ENCODE measurements at places on chromosomes 2 and 18. TPM values are rescaled to one million over a fixed set of nuclear protein-coding genes. Genes with fewer than 3 reads are reported as not detected.

GRCh38 chr2:112150447-112150846, 12.3 kb downstream of the FBLN7 start:
- DNase-seq: no peak

GRCh38 chr2:74146929-74147726, 584 bp downstream of the BOLA3 start:
- no peak for DNase-seq

- DNase-seq: no peak
Measured at GRCh38 chr2:158488442-158489216, 31.9 kb downstream of the PKP4 start.

GRCh38 chr18:29311580-29311979, 1134.7 kb upstream of the CDH2 start:
- no peak for DNase-seq

DNA sequence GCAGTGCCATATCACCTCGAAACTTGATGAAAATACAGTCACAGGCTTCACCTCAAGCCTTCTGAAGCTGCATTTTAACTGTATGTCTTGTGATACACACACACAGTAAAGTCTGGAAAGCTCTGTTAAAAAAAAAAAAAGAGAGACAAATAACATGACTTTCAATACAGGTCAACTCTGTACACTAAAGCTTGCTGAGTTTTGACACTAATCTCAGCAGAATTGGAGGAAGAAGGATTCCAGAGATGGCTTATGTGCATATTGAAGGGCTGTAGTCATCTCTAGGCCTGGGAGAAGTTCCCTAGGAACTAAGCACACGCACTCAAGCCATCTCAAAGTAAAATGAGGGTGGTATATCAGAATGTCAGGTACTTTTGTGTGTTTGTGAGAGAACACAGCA, 875.1 kb downstream of the EPHA4 start:
- no peak for DNase-seq

DNA sequence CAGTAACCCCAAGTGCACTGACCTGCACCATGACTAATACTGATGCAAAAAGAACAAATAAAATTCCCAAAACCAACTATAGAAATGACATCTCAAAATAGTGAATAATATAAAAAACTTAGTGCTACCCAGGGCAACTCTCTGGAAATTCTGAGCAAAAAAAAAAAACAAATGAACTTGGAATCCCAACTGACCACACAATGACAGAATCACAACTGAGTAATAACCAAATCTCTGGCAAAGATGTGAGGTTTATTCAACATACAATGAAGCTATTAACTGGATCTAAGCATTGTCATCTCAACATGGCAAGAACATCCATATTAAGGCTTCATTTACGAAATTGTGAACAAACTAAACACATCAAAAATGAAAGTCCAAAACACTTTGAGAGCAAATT, 22.7 kb downstream of the EXOC6B start:
- no peak for DNase-seq

TMEM37 gene
- total RNA-seq: not detected

DNA sequence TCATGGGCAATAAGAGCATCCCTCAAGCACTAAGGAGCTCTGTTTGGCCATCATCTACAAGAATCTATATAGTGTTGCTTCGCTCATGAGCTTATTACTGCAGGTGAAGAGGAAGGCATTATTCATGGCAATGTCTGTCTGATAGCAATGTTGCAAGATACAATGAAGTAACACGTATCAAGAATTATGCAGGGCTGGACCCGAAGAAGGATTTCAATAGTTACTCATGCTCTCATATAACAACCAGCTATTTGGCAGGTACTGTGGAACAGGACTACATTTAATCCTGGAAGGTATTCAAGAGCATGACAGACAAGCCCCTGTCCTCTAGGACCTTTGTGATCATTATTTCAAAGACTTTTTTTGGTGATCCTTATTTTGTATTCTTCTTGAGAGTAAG, 109.6 kb downstream of the LAMA3 start:
- no peak for DNase-seq

DNA sequence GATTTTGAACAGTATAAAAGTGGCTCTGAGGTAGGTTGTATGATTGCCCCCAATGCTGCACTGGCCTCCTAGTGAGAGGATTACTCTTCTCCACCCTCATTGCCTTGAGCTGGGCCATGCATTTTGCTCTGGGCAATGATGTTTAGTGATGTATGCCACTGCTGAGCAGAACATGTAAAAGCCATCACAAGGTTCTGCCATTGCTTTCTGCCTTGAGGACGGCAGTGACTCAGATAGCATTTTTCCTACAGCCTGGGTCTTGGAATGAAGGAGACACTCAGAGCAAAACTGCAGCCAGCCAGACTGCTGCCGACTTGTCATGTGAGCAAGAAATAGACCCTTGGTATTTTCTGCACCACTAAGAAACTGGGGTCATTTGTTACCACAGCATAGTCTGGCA, 27.6 kb downstream of the GPATCH11 start:
- DNase-seq: no peak

LIMS1 gene
- total RNA-seq: 18.1 TPM

GRCh38 chr2:136422512-136422911, 304.6 kb upstream of the CXCR4 start:
- no peak for DNase-seq

- DNase-seq: no peak
Measured at GRCh38 chr2:203743441-203743981, 37.1 kb downstream of the CD28 start.

- no peak for DNase-seq
Measured at GRCh38 chr18:48733643-48734253, 194.9 kb downstream of the CTIF start.

GRCh38 chr18:56066524-56067213, 478.7 kb upstream of the TCF4 start:
- no peak for DNase-seq

- DNase-seq: no peak
Measured at GRCh38 chr2:43481927-43482542, 113.8 kb downstream of the THADA start.

DNA sequence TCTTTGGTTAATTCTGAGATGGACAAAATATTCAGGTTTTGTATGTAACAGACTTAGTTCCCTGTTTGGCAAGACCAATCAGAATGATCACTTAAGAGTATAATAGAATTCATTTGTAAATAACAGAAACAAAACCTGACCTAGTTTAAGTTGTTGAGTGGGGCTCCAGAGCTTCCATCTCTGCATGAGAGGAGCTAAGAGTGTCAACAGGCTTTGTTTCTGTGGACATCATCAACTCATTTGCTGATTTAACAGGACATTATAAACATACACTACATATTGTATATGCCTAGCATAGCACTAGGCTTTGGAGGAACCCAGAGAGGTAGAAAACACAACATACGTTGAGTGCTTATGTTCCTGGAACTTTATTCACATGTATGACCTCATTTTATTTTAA, 75.3 kb upstream of the TRIB2 start:
- DNase-seq: no peak

DNA sequence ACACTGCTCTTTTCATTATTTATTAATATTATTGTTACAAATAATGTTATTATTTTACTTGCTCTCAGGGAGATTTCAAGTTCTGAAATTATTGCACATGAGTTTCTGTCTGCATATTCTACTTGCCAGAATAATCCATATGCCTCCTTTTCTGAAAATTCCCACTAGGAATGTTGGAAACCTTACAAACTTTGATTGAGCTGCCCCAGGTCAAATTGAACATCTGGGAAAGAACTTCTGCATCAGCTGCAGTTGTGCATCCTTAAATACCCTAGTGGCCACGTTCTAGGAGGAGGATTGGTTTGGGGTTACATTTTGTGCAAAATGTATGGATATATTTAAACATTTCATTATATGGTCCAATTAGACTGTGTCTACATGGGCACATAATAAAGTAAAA, 1302.7 kb upstream of the PIK3C3 start:
- DNase-seq: no peak

DNA sequence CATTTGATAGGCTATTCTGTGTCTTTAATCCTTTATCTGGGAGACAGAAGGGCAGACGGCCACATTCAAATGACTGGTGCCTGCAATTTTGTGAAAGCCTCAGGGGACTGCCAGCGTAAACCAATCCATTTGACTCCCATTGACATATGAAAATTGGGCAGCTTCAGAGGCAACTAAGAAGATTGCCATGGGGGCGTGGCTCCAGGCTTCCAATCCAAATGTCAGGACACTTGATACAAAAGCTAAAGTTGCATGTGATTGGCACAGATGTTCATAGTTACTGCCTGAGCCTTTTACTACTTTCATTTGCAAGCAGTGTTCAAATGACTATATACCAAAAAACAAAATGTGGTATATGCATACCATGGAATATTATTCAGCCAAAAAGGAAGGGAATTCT, 42.0 kb downstream of the SPC25 start:
- no peak for DNase-seq

LAMA1 gene
- 15.1 TPM for total RNA-seq

DNA sequence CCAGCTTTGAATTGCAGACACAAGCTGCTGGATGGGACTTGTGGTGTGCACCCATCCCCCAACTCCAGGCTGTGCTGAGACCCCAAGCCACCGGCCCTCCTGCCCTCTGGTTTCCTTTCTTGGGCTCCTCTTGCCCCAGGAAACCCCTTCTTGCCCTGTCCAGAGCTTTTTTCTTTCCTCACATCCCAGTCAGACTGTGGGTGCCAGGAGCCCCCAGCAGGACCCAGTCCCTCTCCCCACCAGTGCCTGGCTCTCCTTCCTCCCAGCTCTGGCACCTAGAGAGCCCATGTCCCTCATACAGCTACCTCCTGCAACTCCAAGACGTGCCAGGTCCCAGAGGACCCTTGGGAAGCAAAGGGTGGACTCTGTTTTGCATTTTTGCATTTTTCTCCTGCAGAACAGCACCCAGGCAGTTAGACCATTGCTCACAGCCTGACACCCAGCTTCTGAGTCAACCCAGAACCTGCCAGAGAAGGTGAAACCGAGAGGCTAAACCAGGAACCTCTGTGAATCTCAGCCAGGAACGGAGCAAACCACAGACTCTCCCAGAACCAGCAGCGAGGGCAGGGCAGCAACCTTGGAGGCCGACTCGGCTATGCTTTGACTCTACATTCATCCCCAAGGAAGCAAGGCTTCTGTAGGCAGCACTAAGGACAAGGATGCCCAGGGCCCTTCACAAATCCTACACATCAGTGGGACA, 221.1 kb downstream of the ANAPC1 start:
- no peak for DNase-seq

SCN1A gene
- total RNA-seq: 33.8 TPM

- no peak for DNase-seq
Measured at GRCh38 chr2:176681584-176682115, 412.4 kb downstream of the MTX2 start.

GRCh38 chr18:2853926-2854664, 7.3 kb downstream of the EMILIN2 start:
- DNase-seq: no peak

- DNase-seq: no peak
Measured at GRCh38 chr2:117979911-117980701, 33.8 kb downstream of the CCDC93 start.

CD226 gene
- total RNA-seq: 0.16 TPM

EFHD1 gene
- total RNA-seq: 1.1 TPM

GRCh38 chr18:47737956-47738355, 192.5 kb downstream of the SMAD2 start:
- DNase-seq: no peak

DNA sequence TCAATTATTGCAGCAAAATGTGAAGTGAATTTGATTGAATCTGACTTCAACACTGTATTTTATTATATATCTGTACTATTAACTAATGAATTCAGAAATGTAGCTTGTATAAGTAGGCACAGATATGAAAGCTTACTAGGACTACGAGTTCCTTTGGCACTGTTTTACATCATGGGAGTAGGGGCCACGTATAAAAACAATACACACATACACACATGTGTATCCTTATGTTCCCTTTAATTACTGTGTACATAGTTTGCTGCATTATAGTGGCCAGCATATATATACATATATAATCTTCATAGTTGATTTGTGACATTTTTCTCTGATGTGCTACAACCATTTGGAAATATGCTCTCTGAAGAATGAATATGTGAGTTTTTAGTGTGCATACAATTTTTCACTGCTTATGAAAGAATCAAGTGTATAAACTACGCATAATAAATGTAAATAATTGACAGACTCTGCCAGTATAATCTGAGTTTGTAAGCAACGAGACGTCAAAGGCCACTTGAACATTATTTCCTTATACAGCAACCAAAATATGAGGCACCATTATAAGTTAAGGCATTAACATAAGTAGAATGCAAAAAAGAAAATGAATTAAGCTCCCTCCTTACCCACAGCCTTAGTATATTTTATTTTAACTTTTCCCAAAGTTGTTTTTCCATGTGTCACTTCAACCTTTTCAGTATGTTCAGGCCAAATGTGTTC, 98.1 kb upstream of the GALNT5 start:
- DNase-seq: no peak
